ENCODE measurements at places on chromosomes 11 and 22.

DNA sequence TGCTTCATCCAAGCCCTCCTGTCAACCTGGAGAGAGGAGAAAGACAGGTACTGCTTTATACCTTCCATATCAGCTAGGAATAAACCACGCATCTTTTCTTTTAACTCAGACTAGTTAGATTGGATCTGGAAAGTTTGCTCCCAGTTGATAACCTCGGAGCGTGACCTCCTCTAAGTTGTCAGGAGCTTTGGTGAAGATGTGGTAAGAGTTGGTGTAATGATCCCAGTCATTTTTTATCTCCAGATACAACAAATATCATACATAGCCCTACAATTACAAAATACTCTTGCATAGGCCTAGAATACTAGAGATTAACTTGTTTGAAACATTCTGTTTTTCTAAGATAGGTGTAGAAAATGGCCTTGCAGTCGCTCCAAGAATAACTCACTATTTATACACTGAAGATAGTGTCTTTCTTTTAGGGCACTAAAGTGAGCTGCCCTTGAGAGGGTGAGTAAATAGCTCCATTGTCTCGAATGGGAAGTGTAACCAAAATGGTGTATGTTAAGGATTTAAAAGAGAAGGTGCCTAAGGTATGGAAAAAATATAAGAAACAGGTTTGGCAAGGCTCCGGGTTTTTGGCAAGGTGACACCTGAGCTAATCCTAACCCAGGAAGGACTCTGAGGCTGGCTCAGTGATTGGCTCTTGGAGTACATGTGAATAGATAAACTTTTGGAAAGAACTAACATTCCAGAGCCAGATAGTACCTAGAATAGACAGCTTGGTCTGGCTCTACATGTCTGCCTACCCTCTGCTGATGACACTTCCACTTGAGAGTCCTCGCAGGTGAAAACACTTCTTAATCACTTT is 59.4 kb downstream of the GLYATL1 start:
- no peak for DNase-seq

DNA sequence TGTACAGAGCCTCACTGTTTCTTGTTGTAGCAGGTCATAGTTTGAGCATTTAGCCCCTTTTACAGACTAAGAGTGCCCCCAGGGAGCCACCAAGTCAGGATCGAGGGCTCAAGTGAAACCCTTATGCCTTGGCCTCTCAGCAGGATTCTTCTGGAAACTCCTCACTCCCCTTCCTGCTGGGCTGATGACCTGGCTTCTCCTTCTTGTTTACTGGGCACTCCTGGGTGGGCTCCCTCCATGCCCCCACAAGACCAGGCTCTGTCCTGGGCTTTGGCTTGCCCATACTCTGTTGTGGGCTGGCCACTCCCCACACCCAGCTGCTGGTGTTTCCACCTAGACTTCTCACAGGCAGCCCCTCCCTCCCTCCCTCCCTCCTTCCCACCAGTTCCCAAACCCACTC is 69.6 kb downstream of the MED15 start:
- no peak for DNase-seq

DNA sequence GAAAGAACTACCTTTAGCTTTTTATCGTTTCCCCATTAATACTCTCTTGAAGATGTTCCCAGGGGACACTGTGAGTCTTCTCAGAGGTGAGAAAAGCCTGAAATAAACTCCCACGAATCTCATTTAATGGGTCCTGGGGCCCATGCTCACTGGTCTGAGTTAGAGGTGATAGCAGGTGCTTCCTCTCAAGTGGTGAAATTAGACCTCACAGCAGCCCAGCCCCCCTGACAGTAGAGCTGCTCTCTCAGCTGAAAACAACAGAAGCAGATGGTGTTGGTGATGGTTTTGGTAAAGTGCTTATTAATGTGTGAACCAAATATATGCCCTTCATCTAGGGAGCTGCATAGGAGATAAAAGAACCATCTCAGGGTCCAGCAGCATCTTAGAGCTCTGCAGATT is 76.8 kb upstream of the VPREB1 start:
- DNase-seq, result no peak

DNA sequence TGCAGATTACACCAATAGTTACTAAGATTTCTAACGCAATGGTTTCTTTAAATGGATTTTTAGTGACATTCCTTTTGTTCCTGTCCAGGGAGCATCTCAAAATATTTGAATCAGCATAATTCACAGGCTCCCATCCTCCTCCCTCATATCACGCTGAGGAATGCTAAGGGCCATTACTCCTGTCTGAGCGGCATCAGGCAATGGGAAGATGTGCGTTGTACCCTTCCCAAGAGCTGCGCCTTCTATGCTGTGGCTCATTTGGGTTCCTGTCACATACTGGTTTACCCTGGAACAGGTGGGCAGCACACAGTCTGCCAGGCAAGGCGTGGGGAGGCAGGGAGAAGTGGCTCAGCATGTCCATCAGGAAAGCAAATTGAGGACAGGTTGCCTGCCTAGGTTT is 121.9 kb downstream of the DBX1 start:
- no peak for DNase-seq

- DNase-seq, result no peak
Measured at GRCh38 chr22:39985383-39986035, 9.2 kb upstream of the FAM83F start.

DNA sequence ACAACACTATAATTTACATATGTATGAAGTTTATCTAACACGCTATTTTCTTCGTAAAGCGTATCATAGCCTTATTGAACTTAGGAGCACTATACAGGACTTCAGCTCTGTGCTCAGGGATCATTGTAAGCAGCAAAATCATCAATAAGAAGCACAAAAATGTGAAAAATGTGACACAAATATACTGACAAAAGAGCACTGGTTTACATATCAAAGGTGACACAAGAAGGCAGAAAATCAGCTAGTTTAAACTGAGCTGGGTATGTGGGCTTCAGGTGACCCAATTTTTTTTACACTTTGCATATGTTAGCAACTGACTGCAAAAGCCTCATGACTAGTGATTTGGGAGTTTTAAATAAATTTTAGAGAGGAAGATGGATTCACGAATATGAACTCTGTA is 215.2 kb upstream of the CHORDC1 start:
- DNase-seq, result no peak

DNA sequence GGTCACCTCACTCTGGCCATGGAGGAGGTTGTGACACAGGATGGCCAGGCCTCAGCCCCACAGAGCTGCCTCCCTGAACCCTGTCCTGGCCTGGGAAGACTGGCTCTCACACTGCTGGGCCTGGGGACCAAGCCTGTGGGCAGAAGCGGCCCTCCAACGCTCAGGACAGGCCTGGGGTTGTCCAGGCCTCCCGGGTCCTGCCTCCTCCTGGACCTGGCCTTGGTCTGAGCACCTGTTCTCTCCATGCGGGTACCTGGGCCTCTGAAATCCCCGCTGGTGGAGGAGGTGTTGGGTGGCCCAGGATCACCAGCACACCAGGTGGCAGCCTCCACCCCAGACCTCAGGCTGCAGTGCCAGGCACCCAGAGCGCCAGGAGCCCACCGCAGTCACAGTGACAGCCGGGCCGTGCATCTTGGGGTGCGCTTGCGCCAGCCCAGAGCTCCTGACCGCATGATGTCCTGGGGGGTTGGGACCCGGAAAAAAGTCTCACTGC is 16.1 kb upstream of the PIM3 start:
- DNase-seq, result no peak

DNA sequence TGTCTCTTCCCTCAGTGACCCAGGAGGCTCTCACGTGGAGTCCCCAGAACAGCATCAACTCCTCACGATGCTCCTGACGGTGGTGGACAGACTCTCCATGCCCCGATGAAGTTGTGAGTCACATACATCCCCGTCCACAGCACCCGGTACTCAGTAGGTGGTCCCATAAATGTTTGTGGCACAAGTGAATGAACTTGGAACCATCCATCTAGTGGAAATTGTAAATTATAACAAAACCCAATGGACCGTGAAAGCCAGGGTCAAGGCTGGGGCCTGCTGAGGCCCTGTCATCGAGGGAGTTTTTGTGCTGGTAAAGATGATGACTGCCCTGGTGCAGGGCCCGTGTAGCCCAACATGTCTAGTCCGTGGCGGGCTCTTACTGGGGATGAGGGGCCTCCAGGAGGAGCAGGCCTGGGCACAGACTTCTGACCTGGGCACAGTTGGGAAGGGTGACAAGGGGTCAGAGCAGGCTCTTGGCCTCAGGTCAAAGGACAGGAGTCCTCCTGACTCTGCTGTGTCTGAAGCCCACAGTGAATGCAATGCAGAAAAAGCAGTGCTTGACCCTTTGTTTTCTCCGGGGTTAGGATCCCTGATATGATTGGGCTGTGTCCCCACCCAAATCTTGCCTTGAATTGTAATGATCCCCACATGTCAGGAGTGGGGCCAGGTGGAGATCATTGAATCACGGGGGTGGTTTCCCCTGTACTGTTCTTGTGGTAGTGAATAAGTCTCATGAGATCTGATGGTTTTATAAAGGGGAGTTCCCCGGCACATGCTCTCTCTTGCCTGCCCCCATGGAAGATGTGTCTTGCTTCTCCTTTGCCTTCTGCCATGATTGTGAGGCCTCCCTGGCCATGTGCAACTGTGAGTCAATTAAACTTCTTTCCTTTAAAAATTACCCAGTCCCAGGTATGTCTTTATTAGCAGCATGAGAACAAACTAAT is 20.0 kb upstream of the SMIM38 start:
- DNase-seq, result no peak

DNA sequence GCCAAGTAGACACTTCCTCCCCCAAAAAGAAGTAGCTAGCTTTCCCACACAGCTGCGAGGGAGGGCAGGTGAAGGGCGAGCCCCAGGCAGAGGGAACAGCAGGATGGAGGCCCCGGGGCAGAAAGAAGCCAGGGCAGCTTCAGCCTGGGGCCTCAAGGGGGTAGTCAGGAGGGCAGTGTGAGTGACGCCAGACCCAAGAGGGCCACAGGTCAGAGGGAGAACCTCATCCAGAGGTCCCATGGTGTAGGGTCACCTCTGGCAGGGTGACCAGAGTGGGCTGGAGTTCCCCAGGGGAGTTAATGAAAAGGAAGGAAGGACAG is 9.2 kb downstream of the PRR5 start:
- DNase-seq, result no peak

DNA sequence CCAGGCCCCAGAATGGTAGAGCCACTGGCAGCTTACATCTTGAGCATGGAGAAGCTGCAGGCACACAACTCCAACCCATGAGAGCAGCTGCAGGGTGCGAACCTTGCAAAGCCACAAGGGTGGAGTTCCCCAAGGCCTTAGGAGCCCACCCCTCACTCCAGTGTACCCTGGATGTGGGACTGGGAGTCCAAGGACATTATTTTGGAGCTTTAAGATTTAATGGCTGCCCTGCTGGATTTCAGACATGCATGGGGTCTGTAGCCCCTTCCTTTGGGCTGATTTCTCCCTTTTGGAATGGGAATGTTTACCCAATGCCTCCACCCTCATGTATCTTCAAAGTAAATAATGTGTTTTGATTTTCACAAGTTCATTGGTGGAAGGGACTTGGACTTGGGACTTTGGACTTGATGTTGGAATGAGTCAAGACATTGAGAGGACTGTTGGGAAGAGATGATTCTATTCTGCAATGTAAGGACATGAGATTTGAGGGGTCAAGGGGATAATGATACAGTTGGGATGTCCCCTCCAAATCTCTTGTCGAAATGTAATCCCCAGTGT is 1.1 kb upstream of the KRTAP5-7 start:
- DNase-seq, result no peak

DNA sequence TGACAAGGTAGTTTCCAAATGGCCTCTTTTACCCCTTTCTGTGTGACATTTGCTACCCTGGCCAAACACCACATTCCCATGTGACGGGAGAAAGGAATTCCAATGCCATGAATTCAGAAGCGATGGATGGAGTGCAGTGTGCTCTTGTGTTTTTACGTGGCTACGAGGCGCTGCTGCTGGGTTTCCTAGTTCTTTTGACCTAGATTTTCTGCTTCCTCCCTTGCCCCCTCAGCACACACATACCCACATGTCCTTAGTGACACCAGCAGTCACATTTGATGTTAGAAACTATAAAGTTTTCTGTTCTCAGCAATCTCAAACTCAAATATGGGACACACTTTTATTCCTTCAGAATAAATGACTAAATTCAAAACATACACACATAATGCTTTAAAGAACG is 7.8 kb upstream of the TMA7B start:
- DNase-seq, result no peak
